ENCODE measurements at places on chromosomes 5 and 9.

DNA sequence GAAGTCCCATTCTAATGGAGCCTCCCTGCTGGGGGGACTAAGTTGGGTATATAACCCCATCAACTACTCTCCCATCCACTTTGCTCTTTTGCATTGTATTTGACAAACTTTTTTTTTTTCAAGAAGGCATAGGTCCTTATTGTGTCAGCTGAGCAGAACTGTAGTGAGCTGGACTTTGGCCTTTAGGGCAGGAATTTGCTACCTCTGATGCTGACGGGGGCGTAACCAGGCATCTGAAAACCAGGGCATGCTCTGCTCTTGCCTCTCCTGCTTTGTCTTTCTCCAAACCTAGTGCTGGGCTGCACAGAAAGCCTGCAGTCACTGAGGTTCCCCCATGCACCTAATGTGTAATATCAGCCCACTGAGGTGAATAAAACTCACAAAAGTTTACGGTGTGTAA is 49.0 kb downstream of the MSX2 start:
- H3K36me3 ChIP-seq: no peaks in the 10 kb centered on the region
- no peak for ATAC-seq
- H3K27me3 ChIP-seq: peaks cover 15% of the 10 kb centered on the region

DNA sequence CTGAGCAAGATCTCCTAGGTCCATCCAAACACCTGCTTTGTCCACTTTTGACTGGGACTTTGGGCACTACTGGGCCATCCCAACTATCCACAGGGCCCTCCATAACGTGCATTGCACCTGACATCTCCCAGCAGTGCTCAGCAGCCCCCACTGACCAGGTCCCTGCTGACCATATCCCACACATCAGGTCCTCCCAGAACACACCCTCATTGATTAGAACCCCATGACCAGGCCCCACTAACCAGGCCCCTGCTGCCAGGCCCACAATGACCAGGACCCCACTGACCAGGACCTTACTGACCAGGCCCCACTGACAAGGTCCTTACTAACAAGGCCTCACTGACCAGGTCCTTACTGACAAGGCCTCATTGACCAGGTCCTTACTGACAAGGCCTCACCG is 93.9 kb upstream of the CTSV start:
- H3K27me3 ChIP-seq: no peaks in the 10 kb centered on the region
- ATAC-seq: no peak
- no peak overlapping the region for H3K4me3 ChIP-seq
- H3K4me1 ChIP-seq: no peaks in the 10 kb centered on the region
- no peaks in the 10 kb centered on the region for H3K36me3 ChIP-seq

- H3K27me3 ChIP-seq: peaks cover 23% of the 10 kb centered on the region
- H3K27ac ChIP-seq: no peak overlapping the region
- H3K4me3 ChIP-seq: no peak overlapping the region
These were observed 60.5 kb downstream of the BAAT start for GRCh38 chr9:101324245-101324804.

GRCh38 chr5:94505327-94506068 is 112.9 kb downstream of the KIAA0825 start:
- no peaks in the 10 kb centered on the region for H3K27me3 ChIP-seq
- no peaks in the 10 kb centered on the region for H3K36me3 ChIP-seq
- H3K27ac ChIP-seq: no peak overlapping the region
- H3K4me1 ChIP-seq: no peaks in the 10 kb centered on the region
- H3K4me3 ChIP-seq: no peak overlapping the region

DNA sequence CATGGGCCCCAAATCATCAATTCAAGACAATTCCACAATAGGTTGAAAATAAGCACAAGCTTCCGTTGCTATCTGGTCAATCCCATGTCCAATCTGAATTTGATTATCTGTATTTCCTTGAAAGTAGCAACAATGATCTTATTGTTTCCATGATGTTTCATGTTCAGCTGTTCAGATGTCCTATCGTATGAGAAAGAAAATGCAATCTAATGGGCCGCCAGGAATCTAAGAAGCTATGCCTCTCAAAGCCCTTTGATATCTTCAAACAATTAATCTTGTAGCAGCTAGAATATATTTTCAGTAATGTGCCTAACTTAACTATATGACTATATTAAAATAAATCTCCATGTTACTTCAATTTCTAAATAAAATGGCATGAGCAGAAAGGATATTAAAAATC is 32.1 kb upstream of the ALDOB start:
- H3K4me1 ChIP-seq: no peaks in the 10 kb centered on the region
- peaks cover 36% of the 10 kb centered on the region for H3K27me3 ChIP-seq
- no peaks in the 10 kb centered on the region for H3K36me3 ChIP-seq
- no peak overlapping the region for H3K27ac ChIP-seq
- no peak overlapping the region for H3K4me3 ChIP-seq
- ATAC-seq: no peak

- no peak within 1 kb of the TSS for H3K27ac ChIP-seq
- no peak within 1 kb of the TSS for H3K4me3 ChIP-seq
- peaks cover 6% of the 10 kb centered on the region for H3K36me3 ChIP-seq
- H3K27me3 ChIP-seq: no peaks in the 10 kb centered on the region
- no peak for ATAC-seq
- peaks cover 4% of the 10 kb centered on the region for H3K4me1 ChIP-seq
These were observed at the start of gene MEIKIN for GRCh38 chr5:131945551-131946168. TSS of gene MEIKIN (minus strand) at chr5:131945663. CDS start at chr5:131945505, 158 bp downstream.

GRCh38 chr5:14650052-14650451 is 14.5 kb upstream of the OTULIN start:
- no peaks in the 10 kb centered on the region for H3K4me1 ChIP-seq
- no peak overlapping the region for H3K27ac ChIP-seq
- H3K27me3 ChIP-seq: peaks cover 14% of the 10 kb centered on the region

- no peak overlapping the region for H3K4me3 ChIP-seq
- no peak for ATAC-seq
- H3K4me1 ChIP-seq: peaks cover 13% of the 10 kb centered on the region
- no peak overlapping the region for H3K27ac ChIP-seq
- no peaks in the 10 kb centered on the region for H3K27me3 ChIP-seq
- H3K36me3 ChIP-seq: no peaks in the 10 kb centered on the region
These were observed 52.7 kb downstream of the RXRA start for GRCh38 chr9:134378901-134379338.

GRCh38 chr5:143642791-143643190 is 169.2 kb upstream of the HMHB1 start:
- no peak overlapping the region for H3K4me3 ChIP-seq
- no peak overlapping the region for H3K27ac ChIP-seq
- H3K36me3 ChIP-seq: no peaks in the 10 kb centered on the region

DNA sequence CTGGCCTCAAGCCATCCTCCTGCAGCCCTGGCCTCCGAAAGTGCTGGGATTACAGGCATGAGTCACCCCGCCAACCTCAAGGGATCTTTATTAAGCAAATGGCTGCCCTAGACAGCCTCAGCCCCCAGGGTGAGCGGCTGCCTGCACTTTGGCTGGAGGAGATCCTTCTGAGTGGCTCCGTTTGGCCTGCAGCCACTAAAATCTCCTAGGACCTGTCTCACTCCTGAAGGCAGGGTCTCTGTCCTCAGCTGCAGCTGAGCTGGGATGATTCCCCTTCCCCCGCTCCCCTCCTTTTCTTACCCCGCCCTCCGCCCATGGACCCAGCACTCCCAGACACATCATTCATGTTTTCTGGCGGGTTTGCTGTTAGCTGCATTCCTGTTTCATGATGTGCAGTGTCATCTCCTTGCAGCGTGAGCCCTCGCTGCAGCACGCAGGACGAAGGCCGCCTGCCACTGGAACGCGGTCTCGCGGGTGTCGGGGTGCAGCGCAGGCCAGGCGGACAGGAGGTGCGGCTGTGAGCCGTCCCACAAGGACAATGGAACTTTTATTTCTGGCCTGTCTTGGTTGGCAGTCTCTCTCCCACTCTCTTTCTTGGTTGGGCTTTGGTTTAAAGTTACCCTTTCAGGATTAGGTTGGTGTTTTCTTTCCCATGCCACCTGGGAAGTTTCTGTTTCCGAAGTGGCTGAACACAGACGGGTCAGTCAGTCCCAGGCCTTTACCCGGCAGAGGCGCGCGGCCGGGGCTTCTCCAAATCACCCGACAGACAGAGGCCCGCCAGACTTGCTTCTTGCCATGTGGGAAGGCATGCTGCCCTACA is 137.1 kb downstream of the FOXD1 start:
- no peaks in the 10 kb centered on the region for H3K36me3 ChIP-seq
- no peak overlapping the region for H3K4me3 ChIP-seq
- H3K27me3 ChIP-seq: peaks cover 65% of the 10 kb centered on the region
